ENCODE measurements at places on chromosomes 1 and 21.

DNA sequence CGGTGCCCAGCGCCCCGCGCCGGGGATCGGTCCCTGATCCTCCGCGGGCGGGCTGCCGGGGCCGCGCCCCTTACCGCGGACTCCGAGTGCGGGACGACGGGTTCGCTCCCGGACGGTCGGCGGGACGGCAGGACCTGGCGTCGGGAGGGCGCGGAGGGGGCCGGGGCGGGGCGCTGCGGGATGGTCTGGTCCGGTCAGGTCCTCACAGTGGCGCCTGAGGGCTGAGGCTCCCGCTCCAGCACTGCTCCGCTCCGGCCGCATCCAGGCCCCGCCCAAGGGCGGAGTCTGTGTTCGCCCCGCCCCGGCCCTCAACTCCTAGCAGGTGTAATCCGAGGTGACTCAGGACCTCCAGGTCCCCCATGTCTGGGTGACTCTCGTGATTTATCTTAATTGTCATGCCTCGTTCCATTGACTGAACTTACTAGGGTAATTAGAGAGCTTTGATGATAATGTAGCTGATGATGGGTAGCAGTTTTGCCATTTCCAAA lies at the start of gene RAB3B:
Gene RAB3B, minus strand, starts transcription at position 223 of the 488 bp plus-strand sequence. CDS start 13,583 bp downstream, outside the sequence.
- peak; percentile 85 for DNase-seq

DNA sequence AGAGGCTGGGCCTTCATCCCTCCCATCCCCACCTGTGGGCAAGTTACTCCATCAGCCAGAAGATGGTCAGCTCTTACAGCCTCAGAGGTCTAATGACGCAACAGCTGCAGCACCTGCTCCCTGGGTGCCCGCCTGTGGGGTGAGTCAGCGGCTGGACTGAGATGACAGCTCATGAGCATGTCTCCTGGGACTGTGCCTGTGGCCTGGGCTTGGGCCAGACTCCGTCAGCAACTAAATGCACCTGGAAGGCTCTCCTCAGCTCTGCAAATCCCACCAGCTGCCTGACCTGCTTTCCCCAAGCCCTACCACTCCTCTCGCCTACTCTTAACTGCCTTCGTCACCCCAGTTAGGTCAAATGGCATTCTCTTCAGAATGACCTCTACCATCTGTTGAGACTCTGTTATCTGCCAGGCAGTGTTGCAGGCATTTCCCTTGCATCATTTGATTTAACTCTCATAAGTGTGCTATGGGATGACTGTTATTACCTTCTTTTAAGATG lies 47.7 kb downstream of the ETS2 start:
- no peak for DNase-seq

DNA sequence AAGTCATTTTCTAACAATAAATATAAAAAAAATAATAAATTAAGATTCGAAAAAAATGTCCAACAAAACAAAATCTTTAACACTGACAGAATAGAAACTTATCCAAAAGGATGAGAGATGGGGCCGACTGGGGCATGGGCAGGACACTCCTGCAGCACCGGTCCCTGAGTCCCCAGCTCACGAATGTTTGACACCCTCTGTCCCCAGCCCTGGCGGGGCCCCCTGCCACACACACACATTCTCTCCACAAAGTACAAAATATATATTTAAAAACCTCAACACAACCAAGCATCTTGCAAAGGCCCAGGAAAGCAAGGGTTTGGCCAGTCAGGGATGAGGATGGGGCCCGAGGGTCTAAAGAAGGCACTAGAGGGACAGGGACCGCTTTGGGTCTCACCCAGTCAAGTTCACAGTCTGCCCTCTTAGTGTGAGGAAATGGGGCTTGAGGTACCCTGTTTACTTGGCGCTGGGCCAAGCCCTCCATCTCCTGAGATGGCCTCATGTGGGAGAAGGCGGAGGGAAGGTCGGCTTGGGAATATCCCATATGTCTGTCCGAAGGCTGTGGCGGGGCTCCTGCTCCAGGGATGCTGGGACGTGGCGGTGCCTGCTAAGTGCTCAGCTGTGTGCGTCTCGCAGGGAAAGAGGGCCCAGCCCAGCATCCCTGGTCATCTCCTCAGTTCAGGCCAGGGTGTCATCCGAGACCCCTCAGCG lies 31.3 kb downstream of the EPHA2 start:
- DNase-seq: no peak

- DNase-seq: no peak
Measured at GRCh38 chr21:45969921-45970673, 11.5 kb upstream of the COL6A1 start.

GRCh38 chr1:21099034-21099868 lies 77.4 kb downstream of the EIF4G3 start:
- DNase-seq: no peak

- no peak for DNase-seq
Measured at GRCh38 chr1:92968138-92969032, 7.1 kb upstream of the DIPK1A start.

DNA sequence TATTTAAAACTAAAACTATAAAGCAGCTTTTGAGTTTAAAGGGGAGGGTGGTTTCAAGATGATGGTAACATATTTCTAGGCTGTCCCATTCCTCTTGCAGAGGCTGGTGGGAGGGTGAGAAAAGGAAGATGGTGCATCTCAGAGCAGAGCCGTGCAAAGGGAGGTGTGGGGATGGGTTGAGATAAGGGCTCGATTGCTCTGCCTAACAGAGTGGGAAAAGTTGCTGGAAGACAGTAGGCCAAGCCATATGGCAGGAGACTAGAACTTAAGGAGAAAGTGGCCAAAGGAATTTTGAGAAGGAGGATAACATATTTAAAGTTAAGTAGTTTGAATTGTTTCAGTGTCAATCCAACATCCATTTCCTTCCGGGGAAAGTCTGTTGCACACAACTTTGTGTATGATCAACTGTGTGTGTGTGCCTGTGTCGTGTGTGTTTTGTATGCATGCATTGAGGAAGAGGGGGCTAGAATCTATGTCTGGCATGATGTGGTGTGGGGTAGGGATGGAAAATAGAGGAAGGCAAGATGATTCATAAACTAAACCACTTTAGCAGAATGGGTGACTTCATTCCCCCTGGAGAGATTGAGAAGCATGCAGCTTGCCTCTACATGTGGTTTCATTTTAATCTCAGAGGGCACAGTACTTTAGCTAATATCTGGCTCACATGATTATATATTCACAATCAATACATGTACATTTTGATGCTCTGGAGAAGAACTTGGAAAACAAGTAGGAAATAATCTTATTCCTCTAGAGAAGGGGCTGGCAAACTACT lies 145.0 kb upstream of the DNAH14 start:
- DNase-seq: no peak

DNA sequence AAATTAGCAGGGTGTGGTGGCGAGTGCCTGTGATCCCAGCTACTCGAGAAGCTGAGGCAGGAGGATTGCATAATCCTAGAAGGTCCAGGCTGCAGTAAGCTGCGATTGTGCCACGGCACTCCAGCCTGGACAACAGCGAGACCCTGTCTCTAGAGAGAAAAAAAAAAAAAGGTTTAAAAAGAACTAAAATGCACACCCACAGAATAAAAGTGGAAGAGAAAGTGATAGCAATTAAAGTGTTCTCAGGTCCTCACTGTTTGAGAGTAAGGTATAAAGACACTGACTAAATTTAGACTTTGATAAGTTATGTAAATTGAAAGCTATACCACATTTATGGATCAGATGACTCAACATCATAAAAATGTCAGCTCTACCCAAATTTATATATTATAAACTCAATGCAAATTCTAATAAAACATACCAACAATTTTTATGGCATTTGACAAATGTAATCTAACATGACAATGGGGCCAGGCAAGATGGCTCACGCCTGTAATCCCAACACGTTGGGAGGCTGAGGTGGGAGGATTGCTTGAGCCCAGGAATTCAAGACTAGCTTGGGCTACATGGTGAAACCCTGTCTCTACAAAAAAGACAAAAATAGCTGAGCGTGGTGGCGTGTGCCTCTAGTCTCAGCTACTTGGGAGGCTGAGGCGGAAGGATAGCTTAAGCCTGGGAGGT lies 11.8 kb downstream of the ZBTB17 start:
- no peak for DNase-seq

DNA sequence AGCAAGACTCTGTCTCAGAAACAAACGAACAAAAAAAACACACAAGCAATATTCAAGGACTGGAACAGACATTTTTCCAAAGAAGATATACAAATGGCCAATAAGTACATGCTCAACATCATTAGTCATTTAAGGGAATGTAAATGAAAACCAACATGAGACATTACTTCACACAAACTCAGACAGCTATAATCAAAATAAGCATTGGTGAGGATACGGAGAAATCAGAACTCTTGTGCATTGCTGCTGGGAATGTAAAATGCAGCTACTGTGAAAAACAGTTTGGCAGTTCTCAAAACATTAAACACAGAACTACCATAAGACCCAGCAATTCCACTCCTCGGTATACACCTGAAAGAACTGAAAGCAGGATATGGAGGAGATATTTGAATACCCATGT lies 15.4 kb downstream of the NOL9 start:
- no peak for DNase-seq

DNA sequence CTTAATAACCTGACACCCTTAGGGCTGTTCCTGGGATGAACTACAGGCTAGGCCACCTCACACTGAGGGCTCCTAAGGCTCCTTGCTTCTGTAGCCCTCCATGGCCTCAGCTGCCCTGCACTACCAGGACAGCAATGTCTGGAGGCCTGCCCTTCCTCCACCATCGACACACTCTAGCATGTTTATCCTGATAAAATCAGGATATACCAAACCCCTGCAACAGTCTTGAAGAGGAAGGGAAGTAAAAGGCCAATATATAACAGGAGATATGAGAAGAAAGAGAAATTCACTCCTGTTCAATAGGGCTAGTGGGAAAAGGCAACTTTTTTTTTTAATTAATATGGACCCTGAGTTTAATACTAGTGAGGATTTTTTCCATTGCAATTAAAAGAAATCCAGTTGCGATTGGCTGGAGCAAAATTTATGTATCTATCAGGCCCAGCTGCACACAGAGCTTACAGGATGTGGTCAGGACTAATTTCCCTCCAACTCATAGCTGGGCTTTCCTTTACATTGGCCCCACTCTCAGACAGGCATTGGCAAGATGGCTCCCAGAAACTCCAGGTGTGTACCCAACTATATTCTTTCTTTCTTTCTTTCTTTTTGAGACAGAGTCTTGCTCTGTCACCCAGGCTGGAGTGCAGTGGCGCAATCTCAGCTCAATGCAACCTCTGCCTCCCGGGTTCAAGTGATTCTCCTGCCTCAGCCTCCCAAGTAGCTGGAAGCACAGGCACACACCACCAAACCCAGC lies 13.5 kb upstream of the ATP2B4 start:
- no peak for DNase-seq

- DNase-seq: no peak
Measured at GRCh38 chr21:29538115-29538514, 239.4 kb downstream of the BACH1 start.

DNA sequence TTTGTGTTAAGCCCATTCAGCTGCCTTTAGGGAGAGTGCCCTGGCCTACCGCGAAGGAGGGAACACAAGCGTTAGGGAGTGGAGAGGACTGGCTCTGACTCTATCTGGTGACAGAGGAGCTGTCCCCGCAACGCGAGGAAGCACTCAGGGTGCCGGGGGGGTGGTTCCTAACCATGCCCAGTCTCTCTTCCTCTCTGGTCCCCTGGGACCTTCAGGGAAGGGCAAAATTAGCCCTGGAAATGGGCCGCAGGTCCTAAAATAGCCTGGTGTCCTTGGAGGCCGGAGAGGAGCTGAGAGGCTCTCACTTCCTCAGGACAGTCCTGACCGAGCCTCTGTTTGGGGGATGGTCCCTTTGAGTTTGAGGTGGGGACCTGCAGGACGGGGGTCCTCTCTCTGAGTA lies 5.8 kb downstream of the SLC45A1 start:
- no peak for DNase-seq

- no peak for DNase-seq
Measured at GRCh38 chr1:89987159-89987819, 7.6 kb upstream of the ZNF326 start.

DNA sequence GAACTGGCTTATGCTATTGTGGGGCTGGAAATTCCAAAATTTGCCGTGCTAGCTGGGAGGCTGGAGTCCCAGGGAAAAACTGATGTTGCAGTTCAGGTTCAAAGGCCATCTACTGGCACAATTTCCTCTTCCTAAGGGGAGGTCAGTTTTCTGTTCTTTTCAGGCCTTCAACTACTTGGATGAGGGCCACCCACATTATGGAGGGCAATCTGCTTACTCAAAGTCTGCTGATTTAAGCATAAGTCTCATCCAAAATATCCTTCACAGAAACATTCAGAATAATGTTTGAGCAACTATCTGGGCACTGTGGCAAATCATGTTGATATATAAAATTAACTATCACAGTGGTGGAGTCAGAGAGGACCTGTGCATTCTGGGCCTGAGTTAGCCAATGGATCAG lies 21.2 kb upstream of the PTGFR start:
- DNase-seq: no peak

GRCh38 chr1:9406111-9406510 lies 113.4 kb downstream of the SPSB1 start:
- no peak for DNase-seq

DNA sequence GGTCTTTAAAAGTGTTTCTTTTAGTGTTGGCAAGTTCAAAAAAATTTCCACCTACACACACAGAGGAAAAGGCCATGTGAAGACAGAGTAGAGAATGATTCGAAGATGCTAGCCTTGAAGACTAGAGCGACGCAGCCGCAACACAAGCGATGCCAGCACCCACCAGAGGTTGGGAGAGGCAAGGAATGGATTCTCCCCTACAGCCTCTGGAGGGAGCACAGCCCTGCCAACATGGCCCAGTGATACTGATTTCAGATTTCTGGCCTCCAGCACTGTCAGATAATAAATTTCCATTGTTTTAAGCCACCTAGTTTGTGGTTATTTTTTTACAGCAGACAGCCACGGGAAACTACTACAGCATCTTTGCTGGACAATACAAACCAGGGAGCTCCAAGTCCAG lies 6.9 kb upstream of the ADAR start:
- no peak for DNase-seq

GRCh38 chr21:28256837-28257236 lies 735.8 kb downstream of the LTN1 start:
- no peak for DNase-seq

DNA sequence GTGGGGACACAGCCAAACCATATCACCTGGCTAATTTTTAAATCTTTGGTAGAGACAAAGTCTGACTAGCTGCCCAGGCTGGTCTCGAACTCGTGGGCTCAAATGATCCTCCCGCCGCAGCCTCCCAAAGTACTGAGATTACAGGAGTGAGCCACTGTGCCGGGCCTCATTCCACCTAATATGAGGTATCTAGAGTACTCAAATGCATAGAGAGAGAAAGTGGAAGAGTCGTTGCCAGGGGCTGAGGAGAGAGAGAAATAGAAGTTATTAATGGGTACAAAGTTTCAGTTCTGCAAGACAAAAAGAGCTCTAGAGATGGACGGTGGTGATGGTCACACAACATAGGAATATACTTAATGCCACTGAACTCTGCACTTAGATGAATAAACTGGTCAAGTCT lies 119.6 kb downstream of the TOMM20 start:
- no peak for DNase-seq
